Retina (tissue), 1 donor: ENCODE measurements at places on chromosomes 1 and 21.

- DNase-seq = no peak
Observed at GRCh38 chr21:33522953-33523349, 19.0 kb downstream of the GART start.

GRCh38 chr1:43074244-43074643 lies 97.8 kb downstream of the EBNA1BP2 start:
- DNase-seq = no peak

GRCh38 chr21:27646056-27646455 lies 679.2 kb upstream of the ADAMTS5 start:
- no peak for DNase-seq

GRCh38 chr1:43464681-43465504 lies 11.2 kb upstream of the HYI start:
- no peak for DNase-seq

DNA sequence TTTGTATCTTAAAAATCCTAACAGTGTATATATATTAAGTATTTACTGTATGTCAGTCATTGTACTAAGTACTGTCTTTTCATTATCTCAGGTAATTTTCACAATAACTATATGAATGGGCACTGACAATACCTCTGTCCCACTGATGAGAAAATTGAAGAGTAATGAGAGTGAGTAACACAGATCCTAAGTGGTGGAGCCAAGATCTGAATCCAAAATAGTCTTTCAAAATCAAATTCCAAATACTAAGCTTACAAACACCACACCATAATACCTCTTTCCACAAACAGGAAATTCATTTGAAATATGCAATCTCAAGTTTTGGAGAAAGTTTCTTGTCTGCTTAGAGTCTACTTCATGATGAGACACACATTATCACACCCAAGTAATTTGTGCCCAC lies 105.9 kb upstream of the EDEM3 start:
- DNase-seq = no peak

DNA sequence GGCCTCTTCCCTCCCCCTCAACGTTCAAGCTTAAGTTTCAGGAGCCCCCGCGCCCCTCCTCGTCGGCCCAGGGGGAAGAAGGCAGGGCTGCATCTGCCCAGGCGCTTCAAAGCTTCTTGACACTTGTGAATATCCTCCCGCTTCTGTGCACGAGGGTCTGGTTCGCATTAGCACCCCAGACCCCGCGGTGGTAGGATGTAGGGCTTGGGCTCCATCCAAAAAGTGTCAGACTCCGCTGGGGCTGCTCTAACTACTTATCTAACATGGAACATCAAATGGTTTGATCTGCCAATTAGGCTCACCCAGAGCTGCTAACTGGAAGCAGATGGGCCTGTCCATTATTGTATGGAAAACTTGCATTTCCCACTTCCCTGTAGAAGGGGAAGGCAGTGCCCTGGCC lies 28.9 kb downstream of the TAS1R2 start:
- DNase-seq = no peak

- no peak for DNase-seq
Observed at GRCh38 chr21:44427241-44428120, 27.8 kb upstream of the LRRC3 start.

- no peak for DNase-seq
Observed at GRCh38 chr1:5819391-5820025, 172.7 kb downstream of the NPHP4 start.

DNA sequence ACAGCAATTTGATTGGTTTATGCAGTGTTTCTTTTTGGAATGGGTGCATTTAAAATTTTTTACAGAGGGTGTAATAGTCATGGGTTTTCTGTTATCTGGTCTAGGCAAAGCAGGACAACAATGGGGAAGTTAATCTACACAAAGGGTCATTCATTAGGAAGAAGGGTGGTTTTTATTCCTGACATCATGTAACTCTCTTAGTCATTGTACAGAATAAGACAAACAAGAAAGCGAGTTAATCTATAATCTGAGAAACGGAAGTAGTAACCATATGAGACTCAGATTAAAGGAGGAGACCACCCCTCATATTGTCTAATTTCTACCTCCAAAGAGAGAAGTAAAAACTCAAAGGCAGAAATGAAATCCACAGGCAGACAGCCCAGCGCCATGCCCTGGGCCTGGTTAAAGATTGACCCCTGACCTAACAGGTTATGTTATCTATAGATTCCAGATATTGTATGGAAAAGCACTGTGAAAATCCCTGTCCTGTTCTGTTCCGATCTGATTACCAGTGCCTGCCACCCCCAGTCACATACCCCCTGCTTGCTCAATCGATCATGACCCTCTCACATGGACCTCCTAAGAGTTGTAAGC lies 10.5 kb upstream of the IFI6 start:
- no peak for DNase-seq

DNA sequence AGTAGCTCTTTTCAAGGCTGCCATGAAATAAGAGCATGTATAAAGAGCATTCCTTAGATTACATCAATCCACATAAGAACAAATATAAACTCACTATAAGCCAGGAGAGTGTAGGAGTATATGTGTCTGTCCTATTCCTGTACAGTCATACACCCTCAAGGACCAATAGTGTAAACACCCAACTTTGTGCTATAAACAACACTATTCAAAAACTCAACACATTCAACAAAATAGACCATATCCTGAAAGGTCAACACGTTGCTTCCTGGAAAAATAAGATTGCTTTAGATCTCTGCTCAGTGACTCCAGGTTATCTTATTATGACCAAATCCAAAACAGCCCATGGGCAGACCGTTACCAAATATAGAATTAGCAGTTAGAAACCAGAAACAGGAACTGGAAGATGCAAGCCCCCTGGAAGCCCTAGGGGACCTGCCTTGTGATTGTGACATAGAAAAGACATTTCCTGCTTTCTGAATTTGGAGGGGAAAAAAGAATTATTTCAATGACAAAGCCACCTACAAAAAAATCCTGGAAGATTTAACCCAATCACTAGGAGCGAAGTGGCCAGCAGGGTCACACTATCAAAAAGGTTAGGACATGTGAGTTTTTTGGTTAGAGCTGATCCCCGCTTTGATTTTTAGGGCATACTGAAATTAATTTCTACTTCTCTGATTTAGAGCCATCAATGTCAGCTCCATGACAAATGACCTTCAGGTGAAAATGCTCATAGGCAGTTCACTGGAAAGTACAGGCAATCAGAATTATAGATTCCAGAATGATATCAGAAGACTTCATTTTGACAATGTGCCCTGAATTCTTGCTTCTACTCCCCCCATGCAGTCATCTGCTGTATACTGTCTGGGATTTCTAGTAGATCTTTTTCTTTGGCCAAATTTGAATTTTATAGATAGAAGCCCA lies 59.9 kb downstream of the LRRC8C start:
- DNase-seq = no peak

- peak; percentile 17 for DNase-seq
Observed at GRCh38 chr1:43206600-43207228, 34.6 kb downstream of the CFAP57 start.

GRCh38 chr1:176811511-176812288 lies 348.7 kb downstream of the PAPPA2 start:
- peak; percentile 44 for DNase-seq

GRCh38 chr1:19661721-19662228 lies 2.9 kb upstream of the HTR6 start:
- peak; percentile 60 for DNase-seq

GRCh38 chr1:204092632-204093420 lies 19.9 kb downstream of the SOX13 start:
- DNase-seq = no peak

- DNase-seq = no peak
Observed at GRCh38 chr1:159113596-159114433, 37.2 kb upstream of the AIM2 start.

DNA sequence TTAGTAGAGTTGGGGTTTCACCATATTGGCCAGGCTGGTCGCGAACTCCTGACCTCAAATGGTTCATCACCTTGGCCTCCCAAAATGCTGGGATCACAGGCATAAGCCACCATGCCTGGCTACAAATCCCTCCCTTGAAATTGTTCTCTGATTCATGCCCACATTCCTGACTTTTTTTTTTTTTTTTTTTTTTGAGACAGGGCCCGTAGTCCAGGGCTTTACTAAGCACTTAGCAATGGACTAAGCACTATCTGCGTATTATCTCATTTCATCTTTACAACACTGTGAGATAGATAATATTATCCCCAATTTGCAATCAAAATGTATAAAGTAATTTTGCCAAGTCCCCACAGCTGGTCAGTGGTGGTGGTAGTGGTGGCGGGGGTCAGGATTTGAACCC lies 58.9 kb downstream of the VWA5B1 start:
- DNase-seq = no peak

DNA sequence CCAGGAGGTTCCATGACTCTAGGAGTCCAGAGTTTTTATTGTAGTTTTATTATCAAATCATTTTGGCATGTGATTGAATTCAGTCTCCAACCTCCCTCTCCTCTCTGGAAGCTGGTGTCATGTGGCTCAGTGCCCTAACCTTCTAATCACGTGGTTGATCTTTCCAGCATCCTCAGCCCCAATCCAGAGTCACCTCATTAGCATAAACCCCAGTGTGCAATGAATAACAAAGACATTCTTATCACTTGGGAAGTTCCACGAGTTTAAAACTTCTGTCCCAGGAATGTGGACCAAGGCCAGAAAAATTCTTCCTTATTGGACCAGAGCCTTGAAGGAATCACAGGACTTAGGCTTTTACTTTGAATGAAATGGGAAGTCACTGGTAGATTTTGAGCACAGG lies 52.2 kb downstream of the KIRREL1 start:
- no peak for DNase-seq

- DNase-seq = no peak
Observed at GRCh38 chr1:36162680-36163239, 6.8 kb downstream of the MAP7D1 start.

- DNase-seq = no peak
Observed at GRCh38 chr1:30868833-30869435, 39.6 kb downstream of the SDC3 start.

DNA sequence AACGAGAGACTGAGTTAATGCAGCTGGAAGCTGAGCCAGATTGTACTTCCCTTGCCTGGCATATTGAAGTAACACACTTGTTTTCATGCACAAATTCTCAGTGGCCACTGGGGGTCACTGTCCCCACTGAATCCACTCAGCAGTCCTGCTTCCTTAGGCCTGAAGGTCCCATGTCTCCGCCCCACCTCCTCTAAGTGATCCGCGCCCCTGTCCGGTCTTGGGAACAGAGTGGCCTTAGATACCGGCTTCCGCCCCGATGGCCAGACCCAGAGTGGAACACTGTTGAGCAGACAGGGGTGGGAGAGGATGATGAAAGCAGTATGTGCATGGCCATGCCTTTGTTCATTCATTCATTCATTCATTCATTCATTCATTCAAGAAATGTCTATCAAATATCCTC lies 34.8 kb downstream of the CHAF1B start:
- DNase-seq = peak; percentile 63

- DNase-seq = no peak
Observed at GRCh38 chr1:91754816-91755580, 131.0 kb downstream of the TGFBR3 start.

- DNase-seq = no peak
Observed at GRCh38 chr1:162390396-162391185, 9.1 kb downstream of the C1orf226 start.

DNA sequence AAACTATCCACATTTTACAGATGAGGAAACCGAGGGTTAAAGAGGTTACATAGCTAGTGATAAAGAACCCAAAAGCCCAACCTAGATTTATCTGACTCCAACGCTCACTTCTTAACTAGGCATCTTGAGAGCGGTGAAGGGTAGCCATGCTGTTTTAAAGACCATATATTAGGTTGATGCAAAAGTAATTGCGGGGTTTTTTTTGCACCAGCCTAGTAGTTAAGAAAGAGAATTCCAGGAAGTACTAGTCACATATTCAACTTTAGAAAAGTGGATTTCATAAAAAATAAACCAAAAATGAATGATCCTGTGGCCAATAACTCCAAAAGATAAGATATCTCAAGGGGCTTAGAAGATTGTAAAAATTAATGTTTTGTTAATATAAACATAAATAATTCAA lies 162.1 kb downstream of the GLUL start:
- DNase-seq = no peak

DNA sequence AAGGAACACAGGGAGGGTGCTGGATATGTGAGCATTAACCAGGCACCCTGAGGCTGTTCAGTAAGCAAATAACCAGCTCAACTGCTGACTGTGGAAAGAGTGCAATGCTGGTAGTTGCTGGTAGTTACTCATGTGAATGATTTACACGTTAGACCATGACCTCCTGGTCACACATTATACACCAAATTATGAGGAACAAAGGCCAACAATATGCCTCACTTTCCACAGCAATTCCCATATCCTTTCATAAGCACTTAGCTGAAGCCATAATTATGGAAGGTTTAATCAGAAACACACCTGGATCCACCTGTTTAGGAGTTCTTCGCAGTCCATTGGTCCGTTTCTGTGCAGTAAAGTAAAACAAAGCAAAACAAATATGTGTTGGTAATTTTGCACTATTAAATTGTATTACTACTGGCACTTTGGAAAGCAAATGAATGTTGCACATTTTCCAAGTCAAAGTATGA lies 281.8 kb downstream of the VAV3 start:
- no peak for DNase-seq

GRCh38 chr1:91924146-91924545 lies 25.1 kb upstream of the BRDT start:
- DNase-seq = no peak

DNA sequence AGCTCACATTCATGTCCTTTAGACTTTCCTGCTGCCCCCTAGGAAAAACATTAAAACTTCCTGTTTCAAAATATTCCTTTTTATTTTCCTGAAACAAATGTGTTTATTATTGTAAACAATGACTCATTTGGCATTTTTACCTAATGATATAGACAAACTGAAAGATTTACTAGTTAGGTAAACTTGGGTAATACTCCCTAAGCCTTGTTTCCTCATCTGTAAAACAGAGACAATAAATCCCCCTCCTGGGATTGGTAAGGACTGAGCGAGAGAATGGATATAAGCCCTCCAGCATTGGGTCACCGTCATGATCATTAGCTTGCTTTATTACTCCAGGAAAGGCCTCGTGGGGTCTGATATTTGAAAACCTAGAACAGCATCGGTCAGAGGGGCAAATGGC lies 59.8 kb downstream of the LPAR3 start:
- DNase-seq = no peak

- DNase-seq = no peak
Observed at GRCh38 chr1:226989085-226989920, 49.2 kb downstream of the COQ8A start.

DNA sequence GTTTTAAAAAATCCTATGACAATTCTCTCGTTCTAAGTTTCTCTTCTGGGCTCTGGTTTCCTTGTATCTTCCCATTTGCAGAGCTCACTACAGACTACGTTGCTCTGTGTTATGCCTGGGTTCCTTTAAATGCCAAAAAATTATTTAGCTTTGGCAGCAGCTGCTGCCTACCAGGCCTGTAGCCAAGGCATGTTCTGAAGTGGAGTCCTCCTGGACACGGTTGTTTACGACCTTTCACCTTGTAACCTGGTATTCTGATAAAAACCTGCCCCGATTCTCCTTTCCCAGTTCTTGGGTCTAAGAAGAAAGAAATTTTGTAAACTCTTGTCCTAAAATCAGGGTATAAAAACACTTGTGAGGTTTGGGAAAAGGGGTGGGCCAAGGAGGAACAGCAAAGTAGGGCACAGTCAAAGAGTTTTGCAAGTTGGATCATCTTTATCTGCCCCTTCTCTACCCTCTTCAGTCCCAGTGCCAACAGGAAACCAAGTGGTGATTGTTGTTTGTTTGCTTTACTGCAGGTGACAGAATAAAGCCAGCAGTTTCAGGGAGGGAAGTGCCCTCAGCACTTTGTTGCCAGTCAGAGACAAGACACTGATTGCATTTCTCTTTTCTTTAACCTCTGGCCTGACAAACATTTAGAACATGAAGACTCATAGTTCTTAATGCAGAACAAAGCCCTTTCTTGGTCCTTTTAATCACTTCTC lies 3.1 kb upstream of the TXNIP start:
- no peak for DNase-seq

GRCh38 chr1:206700445-206701036 lies 15.8 kb downstream of the MAPKAPK2 start:
- DNase-seq = no peak
